ENCODE measurements at places on chromosomes 2 and 18.

DNA sequence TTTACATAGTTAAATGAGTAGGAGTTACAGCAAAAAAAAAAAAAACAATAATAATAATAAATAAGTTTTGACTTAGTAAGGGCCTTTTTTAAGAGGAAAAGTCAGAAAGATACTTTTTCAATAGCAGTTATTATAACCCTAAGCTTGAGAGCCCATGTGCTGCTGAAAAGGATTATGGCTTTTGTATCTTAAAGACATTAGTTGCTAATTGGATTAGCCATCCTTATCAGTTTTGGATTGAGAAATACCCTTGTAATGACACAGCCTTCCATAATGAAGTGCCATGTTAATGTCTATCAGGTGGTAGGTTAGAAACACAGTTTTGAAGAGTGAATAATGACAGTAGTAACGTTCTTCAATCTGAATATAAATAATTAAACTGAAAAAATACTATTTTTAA lies 554.0 kb downstream of the RIT2 start:
- DNase-seq = no peak

GRCh38 chr2:73762571-73762970 lies 17.3 kb downstream of the DUSP11 start:
- DNase-seq = no peak

DNA sequence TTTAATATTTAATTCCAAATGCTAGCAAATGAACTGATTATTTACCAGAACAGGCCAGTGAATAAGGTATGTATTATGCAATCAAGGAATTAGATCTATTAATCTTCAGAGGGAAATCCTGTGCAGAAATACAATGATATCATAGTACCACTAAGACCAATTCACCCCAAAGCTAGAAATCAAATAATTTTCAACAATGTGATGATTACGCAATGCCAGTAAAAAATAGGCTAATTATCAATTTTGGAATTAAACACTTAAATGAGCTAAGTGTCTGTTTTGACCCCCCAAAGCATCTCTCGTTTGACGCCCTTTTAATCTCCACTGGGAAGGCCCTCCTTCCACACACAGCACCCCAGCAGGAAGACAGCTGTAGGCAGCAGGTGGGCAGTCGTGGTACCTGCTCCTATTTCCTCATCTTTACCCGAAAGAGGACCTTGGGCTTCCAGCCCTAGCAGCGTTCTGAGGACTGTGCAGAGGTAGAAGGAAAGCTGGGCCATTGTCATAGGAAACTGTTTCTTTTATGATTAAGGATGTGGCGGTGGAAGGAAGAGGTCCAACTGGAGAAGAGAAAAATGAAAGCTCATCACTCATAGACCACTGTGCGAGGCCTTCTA lies 84.7 kb downstream of the MBP start:
- no peak for DNase-seq

DNA sequence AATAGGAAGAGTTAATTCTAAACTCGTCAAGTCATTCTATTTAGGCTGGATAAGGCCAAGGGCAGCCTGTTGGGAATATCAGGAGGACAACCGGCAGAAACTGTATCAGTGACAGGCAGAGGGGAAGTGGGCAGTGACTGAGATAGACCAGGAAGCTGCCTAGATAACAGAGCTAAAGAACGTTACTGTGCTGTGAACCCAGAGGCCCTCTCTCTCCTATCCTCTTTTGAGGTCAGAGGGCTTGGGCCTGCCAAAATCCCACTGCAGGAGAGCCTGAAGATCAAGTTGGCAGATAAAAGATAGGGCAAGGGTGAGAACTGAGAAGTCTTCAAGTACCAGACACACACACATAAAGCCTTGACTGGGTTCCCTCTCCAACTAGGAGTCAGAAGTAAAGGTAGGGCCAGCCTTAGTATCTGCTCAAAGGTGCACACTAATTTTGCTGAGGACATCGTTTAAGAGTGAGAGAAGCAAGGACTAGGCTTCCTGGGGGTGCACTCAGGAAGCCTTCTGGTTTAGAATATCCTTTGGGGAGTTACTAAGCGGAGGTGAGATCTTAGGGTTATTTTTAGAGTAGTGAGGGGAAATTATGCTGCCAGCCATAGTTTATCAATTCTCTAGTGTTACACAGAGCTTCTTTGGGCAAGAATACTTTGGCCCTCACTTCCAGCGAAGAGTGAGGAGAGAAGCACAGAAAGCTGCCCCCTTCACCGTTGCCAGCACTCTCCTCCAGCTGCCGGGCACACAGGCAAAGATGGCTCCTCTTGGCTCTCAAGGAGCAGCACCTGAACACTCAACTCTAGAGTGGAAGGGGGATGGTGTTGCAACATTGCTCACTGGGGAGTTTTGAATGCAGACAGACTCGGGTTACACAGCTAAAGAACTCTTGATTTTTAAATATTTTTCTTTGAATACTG lies 9.8 kb downstream of the CAVIN2 start:
- DNase-seq = peak; percentile 16

GRCh38 chr2:120762341-120763061 lies 26.8 kb downstream of the GLI2 start:
- no peak for DNase-seq

DNA sequence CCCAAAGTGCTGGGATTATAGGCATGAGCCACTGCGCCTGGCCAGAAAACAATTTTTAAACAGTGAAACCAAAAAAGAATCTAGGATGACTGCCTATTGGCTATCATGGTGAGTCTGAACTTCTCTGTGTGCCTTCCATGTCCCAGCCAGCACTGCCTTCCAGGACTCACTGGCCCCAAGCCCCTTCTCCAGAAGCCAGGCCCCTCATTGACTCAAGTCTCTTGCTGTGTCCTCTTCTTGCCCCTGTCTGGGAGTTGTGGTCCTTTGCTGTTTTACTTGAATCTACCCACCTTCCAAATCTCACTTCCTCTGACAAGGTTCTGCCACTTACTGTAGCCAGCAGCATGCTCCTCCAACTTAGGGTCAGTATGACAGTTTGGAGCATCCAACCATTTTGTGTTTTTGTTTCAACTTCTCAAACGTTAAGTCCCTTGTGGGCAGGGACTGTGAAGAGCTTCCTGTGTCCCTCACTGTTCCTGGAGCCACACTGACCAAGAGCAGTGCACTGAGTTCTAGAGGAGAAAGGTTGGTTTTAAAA lies 41.7 kb downstream of the ST3GAL5 start:
- DNase-seq = peak; percentile 44

DNA sequence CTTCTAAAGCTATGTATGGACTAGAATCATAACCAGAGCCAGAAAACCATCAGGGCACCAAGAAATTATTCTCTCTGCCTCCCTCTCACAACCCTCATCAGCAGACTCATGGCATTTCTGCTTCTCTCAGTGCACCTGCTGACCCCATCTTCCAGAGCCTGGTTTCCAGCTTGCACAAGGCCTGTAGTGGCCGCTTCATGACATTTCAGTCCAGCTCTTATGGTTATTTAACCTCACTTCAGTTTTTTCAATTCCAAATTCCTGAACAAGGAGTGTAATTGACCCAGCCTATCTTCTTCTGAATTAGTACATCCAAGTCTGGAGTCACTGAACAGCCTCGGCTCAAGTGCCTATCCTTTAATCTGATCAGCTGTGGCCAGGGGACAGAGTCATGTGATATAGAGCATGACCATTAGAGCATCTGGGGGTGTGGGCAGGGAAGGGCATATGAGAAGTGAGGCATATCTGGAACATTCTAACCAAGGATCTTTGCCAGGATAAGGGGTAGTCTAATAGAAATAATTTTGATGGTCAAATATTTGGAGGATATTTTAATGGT lies 97.2 kb upstream of the TMEM17 start:
- no peak for DNase-seq

DNA sequence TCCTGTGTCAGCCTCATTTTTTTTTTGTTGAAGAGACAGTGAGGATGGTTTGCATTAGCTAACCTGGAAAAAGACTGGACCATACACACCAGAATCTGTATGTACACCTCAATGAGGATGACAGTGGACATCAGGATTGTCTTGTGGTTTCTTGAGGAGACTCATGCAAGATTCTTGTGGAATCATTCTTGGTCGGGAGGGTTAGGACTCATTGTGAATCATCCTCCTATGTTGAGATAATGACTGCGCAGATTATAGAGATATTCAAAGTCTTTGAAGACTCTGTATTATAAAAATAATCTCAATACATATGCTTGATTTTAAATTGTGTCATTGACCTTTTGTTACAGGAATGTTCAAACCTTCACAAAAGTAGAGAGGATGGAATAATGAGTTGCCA lies 49.1 kb upstream of the DOCK10 start:
- DNase-seq = no peak

DNA sequence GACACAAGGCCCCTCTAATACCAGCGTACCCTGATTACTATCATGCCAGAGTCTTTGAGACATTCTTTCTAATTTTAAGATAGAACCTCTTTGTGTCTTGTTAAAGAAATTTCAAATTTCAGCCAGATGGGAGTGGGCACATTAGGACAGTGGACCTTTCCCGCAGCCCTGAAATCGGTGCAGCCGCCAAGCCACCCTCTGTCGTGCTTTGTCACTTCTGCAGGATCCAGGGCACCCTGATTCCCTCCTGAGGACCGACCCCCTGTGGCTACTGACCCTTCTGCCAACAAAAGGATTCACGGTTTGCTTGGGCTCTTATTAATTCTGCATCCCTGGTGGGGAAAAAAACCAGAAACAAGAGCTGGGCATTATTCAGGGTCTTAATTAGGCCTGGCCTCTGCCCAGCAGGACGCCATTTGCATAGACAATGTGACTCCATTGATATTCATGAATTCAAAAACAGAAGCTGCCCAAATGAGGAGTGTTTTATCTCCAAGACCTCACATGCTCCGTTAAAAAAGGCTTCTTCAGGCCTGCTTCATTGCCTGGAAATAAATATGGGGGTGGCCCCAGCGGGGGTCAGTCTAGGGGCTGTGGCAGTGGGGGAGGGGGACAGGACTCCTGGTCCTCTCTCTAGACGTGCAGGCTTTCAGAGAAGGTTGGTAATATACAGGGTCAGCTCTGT lies 116.9 kb downstream of the ALPK2 start:
- DNase-seq = no peak

GRCh38 chr2:45394216-45394615 lies 216.9 kb downstream of the SRBD1 start:
- no peak for DNase-seq

GRCh38 chr2:10796703-10797102 lies 15.9 kb downstream of the PDIA6 start:
- no peak for DNase-seq

- DNase-seq = no peak
Observed at GRCh38 chr2:216673021-216673420, 22.3 kb downstream of the IGFBP5 start.

GRCh38 chr18:79396431-79397246 lies 909 bp downstream of the NFATC1 start:
- peak; percentile 64 for DNase-seq

DNA sequence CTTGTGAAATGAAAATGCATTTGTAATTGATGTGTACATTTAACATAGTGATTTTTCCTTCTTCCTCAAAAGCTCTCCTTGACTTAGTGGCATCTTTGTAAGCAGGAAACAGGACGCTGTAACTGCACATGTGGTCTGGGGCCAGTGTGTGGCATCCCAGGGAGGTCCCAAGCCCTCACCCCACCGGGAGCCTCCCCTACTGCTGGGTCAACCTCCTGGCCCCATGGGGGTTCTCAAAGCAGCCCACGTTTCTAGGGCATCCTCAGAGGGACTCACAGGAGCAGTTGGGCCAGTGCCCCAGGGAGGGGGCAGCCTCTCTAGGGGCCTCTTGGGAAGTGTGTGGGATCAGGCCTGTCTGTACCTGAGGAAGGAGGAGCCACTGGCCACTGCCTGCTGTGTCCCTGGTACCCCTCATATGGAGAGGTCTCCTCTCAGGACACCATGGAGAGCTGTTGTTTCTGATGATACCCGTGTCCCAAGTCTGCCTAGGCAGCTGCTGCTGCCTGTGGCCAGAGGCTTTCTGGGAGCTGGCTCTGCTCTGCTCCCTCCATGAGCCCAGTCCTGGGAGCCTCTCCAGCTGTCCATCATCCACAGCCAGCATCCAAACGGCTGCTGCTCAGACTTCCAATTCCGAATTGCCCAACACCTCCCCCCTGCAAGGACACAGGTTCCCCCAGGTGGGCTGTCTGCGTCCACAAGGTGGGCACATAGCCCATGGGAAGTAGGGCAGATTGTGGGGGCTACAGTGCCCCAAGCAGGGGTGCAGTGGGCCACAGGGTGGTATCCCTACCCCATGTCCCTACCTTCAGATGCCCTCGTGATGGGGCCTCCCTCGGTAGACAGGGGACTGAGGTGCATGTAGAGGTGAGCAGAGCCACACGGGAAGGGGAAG lies 13.4 kb downstream of the ARHGEF4 start:
- DNase-seq = no peak

DNA sequence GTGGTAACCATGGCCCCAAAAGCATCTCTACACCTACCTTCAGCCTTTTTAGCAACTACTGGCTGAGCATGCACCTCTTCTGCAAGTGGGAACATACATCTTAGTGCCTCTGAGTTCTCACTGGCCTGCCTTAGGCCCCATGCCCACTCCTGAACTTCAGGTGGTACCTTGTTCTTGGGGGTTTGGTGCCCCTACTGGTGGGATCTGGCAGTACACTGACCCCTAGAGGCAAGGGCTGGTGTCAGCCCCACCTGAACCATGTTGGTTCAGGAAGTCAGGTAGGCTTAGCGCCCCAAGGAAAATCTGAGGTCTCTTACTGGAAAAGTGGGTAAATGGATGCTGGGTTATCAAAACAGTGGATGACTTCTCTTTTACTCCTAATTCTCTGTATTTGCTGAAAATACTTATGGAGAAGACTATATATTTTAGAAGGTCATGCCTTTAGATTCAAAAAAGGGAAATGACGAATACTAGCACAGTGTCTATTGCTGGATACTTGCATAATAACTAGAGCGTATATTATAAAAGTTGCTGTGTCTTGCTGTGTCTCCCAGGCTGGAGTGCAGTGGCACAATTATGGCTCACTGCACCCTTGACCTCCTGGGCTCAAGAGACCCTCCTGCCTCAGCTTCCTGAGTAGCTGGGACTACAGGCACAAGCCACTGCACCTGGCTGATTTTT lies 84.6 kb downstream of the RAB31 start:
- peak; percentile 40 for DNase-seq

- peak; percentile 18 for DNase-seq
Observed at GRCh38 chr2:186503827-186504606, 18.0 kb downstream of the ZC3H15 start.

DNA sequence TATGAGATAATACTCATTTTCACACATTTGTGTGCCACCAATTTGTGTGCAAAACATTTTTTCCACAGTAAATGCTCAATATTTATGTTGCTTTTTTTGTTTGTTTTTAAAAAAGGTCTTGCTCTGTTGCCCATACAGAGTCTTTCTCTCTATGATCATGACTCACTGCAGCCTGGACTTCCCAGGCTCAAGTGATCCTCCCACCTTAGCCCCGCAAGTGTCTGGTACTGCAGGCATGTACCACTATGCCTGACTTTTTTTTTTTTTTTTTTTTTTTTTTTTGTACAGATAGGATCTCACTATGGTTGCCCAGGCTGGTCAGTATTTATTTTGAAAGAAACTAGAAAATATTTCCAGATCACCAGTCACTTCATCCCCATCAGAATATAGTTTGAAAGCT lies 297.8 kb upstream of the GYPC start:
- no peak for DNase-seq

- DNase-seq = no peak
Observed at GRCh38 chr2:195769975-195770374, 112.9 kb downstream of the SLC39A10 start.
